Osteoblast (primary cell): ENCODE measurements at places on chromosomes 16 and 17. TPM values are rescaled to one million over a fixed set of nuclear protein-coding genes. Genes with fewer than 3 reads are reported as not detected.

DNA sequence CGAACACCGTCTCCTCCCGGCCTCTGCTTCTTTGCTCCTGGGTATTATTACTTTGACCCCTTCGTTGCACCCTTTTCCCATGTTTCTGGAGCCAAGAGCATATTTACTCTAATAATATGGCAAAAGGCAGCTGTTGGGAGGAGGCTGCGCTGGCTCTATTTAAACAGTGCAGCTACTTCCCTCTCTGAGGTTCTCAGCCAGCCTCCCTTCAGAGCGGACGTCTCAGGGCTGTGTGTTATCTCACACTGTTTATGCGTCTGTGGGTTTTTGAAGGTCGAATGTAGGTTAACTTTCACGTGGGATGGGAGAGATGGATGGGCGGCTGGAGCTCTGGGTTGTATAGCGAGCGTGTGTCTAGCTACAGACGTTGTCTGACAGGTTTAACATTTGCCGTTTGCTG is 45.3 kb downstream of the COX4I1 start:
- no peak overlapping the region for H3K4me3 ChIP-seq
- peaks cover 8% of the 10 kb centered on the region for H3K27me3 ChIP-seq
- H3K4me1 ChIP-seq, result no peaks in the 10 kb centered on the region
- H3K27ac ChIP-seq, result no peak overlapping the region
- DNase-seq, result no peak

KRTAP9-1 gene
- not detected in 2 replicates for total RNA-seq

TEX14 gene
- under 0.01 TPM in 2 replicates for total RNA-seq

SLC47A1 gene
- 0.88 and 1.1 TPM in 2 replicates for total RNA-seq

TMC8 gene
- not detected in 2 replicates for total RNA-seq

PLSCR3 gene
- total RNA-seq, result 19.4 and 27.9 TPM in 2 replicates
